Occipital lobe (tissue), 3 donors: ENCODE measurements at places on chromosomes 11 and 22. TPM values are rescaled to one million over a fixed set of nuclear protein-coding genes. Genes with fewer than 3 reads are reported as not detected.

DNA sequence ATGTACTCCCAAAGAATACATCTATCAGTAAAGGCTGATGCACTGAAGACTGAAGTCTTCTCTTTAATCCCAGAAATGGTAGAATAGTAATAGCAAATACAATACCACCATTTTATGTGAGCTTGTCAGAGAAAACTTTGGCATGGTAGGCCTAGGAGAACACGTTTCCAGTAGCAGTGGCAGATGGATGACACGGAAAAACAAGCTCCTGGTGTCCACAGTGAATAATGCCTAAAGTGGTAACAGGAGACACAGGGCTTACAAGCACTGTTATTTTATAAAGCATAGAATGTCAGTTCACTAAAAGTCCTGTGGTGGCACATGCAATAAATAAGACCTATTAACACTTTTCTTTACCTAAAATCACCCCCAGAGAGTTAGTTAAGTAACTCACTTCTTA lies 277.6 kb downstream of the TTC28 start:
- DNase-seq: no peak

DNA sequence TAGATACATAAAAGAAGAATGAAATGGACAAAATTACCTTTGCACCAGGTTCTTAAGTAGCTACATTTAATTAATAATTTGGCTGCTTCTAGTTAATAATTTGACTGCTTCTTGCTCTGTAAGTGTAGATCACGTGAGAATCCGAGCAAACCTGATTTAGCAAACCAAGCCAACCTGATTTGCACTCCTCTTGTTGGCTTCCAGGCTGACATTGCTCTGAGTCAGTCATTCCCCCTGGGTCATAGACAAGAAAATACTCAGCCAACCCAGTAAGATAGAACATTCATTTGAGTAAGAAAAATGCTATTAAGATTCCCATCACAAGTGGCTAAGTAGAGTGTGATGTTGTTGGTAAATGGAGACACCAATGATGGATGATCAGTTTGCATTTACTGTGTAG lies 304.1 kb downstream of the C11orf87 start:
- no peak for DNase-seq

DNA sequence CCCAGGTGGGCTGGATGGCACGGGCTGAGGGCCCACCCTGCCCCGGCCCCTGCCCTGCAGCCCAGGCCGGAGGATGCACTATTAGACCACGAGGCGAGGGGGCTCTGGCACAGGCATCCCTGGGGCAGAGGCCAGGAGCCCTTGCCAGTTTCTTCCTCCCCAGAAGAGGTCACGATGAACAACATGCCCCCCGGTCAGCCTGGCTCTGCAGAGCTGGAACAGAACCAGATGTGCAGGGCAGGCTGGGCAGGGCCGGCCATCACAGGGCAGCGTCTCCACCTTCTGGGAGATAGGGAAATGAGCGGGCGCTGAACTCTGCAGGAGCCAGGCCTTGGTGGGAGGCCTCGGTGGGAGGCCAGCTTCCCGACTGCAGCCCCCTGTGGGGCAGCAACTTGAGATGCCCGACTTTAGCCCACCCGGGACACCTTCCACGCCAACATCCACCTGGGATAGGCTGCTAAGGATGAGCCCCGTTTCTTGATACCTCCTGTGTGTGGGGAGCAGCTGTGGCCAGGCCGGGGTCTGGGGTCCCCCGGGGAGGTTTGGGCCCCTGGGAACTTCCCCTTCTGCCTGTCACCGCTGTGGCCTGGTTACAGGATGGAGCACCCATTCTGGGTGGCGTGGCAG lies 21.8 kb upstream of the GNB1L start:
- no peak for DNase-seq

ACR gene
- total RNA-seq: not detected

BAIAP2L2 gene
- total RNA-seq: not detected

DNA sequence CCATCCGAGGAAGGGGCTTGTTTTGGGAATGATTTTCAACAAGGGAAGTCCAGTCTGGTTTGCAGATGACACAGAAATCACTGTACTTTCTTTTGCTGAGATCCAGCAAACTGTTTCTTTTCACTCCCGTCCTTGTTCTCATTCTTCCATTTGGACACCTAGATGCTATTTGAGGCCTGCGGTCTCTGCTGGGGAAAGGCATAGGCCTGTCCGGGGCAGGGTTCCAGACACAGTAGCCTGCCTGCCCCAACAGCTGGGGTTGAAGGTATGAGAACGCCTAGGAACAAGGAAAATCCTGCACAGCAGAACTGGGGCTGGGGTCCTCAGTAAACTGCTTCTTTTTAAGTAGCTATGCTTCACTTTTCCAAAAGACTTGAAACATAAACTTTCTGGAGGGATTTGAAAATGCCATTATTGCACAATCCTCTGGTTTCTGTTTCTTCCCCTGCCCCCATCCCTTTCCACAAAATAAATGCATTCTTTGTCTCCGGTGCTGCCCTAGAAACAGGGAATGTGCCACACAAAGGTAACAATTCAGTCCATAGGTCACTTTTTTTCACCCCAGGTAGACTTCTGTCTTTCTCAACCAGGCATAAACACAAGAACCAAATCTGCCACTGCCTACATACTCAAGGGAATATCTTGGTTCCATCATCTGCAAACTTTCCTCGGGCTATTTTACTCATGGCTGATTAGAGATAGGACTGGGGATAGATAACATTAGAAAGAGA lies 174.8 kb upstream of the MTMR2 start:
- DNase-seq: no peak

TEX54 gene
- total RNA-seq: not detected

MYRF gene
- total RNA-seq: 0.94 TPM

PATE4 gene
- not detected for total RNA-seq

SELENOM gene
- 13.9 TPM for total RNA-seq

- DNase-seq: no peak
Measured at GRCh38 chr11:35214792-35215193, 75.8 kb downstream of the CD44 start.

DNA sequence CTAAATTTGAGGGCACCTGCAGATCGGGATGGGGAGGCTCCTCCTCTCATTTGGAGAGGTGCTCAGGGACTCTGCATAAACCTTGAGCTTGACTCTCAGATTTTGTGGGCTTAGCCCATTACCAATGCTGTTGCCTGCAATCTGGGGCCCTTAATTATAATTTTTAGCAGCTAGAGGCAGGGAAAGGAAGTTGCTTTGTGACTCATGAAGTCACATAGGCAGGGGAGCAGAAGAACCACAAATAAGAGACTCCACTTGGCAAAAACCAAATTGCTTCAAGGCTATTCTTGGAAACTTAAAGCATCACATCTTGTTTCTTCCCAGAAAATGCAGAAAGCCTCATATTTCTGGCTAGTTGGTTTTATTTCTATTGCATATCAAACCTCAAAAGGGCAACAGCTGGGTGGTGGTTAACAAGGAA lies 46.9 kb downstream of the MICAL2 start:
- no peak for DNase-seq

DNA sequence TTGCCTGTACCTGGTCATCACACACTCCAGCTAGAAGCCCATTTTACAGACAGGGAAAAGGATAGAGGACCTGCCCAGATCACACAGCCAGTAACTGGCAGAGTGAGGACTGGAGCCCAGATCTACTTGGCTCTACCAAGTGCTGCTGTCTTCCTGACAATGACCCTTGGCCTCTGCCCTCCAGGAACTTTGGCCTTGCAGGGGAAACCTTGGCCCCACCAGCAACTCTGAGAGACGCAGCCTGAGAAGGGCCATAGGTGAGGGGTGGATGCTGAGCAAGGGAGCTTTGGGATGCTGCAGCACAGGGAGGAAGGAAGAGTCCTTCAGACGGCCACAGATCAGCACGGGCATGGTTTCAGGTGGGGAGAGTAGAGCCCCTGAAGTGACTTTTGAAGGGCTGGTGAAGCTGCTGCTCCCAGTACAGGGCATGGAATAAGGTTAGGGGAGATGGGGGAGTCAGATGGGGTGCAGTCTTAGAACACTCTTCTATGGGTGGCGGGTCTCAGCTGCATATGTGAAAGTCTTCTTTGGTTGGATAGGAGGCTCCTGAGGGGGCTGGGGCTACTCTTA lies 2.0 kb upstream of the CAPN5 start:
- no peak for DNase-seq

DNA sequence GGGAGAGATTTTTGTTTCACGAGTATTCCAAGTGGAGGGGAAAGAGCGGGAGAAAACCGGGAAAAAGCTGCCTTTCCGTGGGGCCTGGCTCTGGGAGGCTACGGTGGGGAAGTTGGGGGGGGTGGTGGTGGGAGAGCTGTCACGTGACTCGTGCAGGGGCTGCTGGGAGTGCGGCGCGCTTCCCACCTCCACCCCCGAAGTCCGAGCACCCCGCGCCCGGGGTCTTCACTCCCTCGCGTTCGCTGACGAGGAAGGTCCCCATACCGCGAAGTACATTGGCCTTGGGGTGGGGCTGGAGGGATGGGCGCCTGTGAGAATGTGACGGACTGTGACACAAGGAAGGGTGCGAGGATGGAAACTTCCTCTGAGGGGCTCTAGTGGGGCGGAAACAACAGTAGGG lies at the start of gene TEX12:
Gene TEX12 (plus strand): TSS at position 228 of the 400 bp plus-strand sequence. CDS start 1,897 bp downstream, outside the sequence.
- DNase-seq: no peak

DNA sequence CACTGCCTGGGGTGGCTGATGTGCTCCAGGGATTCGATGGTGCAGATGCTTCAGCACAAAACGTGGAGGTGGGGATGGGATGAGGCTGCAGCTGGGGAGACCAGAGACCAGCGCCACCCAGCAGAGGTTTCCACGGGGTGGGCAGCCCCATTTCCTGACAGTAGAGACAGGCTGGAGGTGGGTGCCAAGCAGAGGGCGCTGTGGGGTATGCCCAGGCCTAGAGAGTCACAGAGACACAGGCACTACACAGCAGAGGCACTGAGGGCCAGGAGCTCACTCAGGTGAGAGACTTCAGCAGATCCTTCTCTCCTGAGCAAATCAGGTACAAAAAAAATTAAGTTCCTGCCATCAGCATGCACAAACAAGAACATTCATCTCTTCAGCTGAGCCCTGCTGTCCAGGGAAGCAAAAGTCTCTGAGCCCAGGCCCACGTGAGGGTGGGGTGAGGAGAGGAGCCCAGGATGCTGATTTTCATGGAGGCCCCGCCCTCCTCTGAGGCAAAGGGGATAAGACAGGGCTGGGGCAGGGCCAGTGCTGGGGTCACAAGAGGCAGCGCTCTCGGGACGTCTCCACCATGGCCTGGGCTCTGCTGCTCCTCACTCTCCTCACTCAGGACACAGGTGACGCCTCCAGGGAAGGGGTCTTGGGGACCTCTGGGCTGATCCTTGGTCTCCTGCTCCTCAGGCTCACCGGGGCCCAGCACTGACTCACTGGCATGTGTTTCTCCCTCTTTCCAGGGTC lies 53.1 kb downstream of the GGTLC2 start:
- no peak for DNase-seq

DNA sequence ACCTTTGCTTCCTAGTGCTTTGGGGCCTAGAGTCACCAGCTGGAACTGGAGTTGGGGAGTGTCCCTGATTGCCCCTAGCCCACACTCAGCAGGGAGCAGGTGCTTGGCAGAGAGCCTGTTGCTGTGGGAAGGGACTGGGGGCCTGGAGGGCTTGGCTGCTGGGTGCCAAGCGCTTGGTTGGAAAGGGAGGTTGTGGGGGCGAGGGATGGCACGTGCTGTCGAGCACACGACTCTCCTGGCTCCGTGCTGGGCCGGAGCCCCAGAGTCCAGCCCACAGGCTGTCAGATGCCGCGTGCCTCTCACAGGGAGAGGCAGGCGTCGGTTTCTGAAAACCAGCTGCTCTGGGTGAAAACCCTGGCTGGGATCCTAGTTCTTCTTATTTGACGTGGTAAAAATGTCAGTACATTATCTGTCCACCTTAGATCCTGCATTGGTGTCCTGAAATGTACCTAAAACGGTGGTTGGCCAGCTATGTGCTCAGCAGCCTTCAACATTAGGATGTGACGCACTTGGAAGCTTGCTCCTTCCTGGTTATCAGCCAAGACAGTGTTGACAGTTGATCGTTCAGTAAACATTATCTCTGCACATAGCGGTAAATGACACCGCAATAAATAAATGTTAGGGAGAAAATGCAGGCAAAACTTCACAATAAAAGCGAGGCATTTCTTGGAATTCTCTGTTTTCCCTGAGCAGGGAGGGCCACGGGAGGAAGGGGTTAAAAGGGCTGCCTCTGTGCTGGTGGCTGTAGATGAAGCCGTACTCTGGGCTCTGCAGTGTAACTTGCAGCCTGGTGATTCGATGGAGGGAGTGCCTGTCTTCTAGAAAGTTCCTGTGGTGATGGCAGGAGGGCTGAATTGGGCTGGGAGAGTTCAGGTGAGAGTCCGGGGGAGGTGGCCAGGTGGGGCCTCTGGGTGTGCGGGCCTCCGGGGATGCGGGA lies 29.2 kb downstream of the GRAMD4 start:
- DNase-seq: peak; percentile 32

GRCh38 chr11:16410479-16410878 lies 54.1 kb upstream of the SOX6 start:
- no peak for DNase-seq

OR4D10 gene
- not detected for total RNA-seq

- DNase-seq: no peak
Measured at GRCh38 chr22:33789690-33790253, 130.5 kb downstream of the LARGE1 start.

DNA sequence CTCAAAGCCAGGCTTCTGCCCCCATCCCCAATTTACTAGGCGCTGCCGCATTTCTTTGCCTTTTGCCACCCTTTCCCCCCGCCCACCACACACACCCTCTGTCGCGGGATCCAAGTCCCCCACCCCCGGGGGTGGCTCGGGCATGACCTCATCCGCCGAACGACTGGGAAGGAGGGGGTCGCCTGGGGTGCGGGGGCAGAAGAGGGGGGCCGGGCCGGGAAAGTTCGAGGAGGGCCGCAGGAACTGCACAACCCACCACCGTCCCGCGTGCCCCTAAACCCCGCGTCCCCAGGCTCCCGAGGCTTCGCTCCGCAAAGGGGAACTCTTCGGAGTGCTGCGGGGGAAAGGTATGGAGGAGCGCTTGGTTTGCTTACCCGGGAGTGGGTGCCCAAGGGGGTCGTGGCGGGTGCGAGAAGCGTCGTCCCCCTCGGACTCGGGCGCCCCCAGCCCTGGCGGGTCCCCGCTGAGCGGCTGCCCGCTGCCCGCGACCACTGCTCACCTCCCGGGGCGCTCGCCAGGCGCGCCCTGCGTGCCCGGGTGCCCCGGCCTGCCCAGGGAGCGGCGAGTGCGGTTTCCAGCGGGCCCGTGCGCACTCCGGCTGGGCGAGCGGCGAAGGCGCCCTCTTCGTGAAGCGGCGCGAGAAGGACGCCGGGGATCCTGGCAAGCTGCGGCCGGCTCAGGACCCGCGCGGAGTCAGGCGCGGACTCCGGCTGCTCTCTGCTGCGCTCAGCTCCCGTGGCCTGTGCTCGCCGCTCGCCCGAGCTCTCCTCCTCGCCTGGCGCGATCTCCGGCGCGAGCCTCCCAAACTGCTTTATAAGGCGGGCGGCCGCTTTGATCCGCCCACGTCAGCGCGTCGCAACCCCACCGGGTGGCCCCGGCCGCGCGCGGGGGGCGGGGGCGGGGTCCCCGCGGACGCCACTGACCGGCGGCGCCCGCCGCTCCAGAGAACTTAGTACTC lies 4.0 kb upstream of the WNT11 start:
- DNase-seq: no peak

OR8D1 gene
- total RNA-seq: not detected

GRM5 gene
- total RNA-seq: 175 TPM

SPON1 gene
- total RNA-seq: 31.5 TPM

TEAD1 gene
- total RNA-seq: 25.7 TPM
